ENCODE measurements at places on chromosomes 2 and 18. TPM values are rescaled to one million over a fixed set of nuclear protein-coding genes. Genes with fewer than 3 reads are reported as not detected.

Gene DHRS9
- total RNA-seq: not detected

Gene SULT1C2
- total RNA-seq: 0.85 TPM

Gene PAIP2B
- 2.9 TPM for total RNA-seq

- H3K4me1 ChIP-seq: no peaks in the 10 kb centered on the region
- peaks cover 2% of the 10 kb centered on the region for H3K27me3 ChIP-seq
- no peak for DNase-seq
- H3K4me3 ChIP-seq: no peak overlapping the region
- no peak overlapping the region for H3K27ac ChIP-seq
- no peaks in the 10 kb centered on the region for H3K36me3 ChIP-seq
Measured at GRCh38 chr2:96683972-96684820, 41.6 kb downstream of the FER1L5 start.

GRCh38 chr2:226031647-226032501 lies 632.4 kb downstream of the NYAP2 start:
- peak overlapping the region; percentile 88 for H3K4me3 ChIP-seq
- DNase-seq: no peak
- H3K36me3 ChIP-seq: no peaks in the 10 kb centered on the region
- H3K4me1 ChIP-seq: peaks cover 17% of the 10 kb centered on the region
- H3K27me3 ChIP-seq: peaks cover 1% of the 10 kb centered on the region

DNA sequence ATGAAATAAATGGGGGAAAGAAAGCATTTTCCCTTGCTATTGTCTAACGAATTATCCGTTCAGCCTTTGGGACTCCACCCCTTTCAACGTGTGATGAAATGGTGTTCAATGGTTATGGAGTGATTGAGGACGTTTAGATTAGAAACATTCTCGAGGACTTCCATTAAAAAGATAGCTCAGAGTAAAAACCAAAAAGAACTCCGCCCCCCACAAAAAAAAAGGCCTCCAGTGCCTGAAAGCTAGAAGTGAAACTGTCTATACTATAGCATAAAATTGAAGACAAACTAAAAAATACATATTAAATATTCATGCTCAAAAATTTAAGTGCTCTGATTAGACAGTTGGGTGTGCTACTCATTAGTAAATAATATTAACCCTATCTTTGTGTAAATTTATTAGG lies 3.0 kb upstream of the ZNF516 start:
- DNase-seq: no peak
- H3K27me3 ChIP-seq: peaks cover 25% of the 10 kb centered on the region
- peaks cover 24% of the 10 kb centered on the region for H3K4me1 ChIP-seq

DNA sequence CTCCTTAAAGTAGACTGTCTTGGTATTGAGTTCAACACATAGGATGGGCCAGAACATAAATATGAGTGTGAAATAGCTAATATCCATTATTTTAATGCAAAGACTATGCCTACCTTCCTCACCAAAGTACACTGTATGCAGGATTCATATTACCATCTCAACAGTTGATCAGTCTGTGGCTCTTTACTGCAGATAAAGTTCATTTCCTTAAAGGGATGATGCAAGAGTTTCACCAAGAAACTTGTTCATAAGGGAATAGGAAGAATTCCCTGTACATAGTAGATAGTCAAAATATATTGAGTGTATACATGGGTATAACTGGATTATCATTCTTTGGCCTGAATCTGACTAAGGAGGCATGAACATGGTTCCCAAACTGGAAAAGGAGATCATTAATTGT lies 35.0 kb downstream of the MARS2 start:
- no peak overlapping the region for H3K27ac ChIP-seq
- H3K36me3 ChIP-seq: no peaks in the 10 kb centered on the region
- no peak overlapping the region for H3K4me3 ChIP-seq
- DNase-seq: no peak

Gene DTNA
- total RNA-seq: 17.9 TPM

GRCh38 chr18:501406-501714 lies 859 bp upstream of the COLEC12 start:
- no peak overlapping the region for H3K27ac ChIP-seq
- peaks cover 18% of the 10 kb centered on the region for H3K36me3 ChIP-seq
- DNase-seq: no peak
- H3K4me3 ChIP-seq: peak overlapping the region; percentile 91

GRCh38 chr18:60329131-60329530 lies 43.4 kb downstream of the MC4R start:
- no peaks in the 10 kb centered on the region for H3K4me1 ChIP-seq
- H3K27ac ChIP-seq: no peak overlapping the region
- no peaks in the 10 kb centered on the region for H3K27me3 ChIP-seq
- no peak for DNase-seq
- no peak overlapping the region for H3K4me3 ChIP-seq
- H3K36me3 ChIP-seq: no peaks in the 10 kb centered on the region

GRCh38 chr18:8656232-8656631 lies 47.0 kb downstream of the RAB12 start:
- H3K36me3 ChIP-seq: no peaks in the 10 kb centered on the region
- peaks cover 2% of the 10 kb centered on the region for H3K27me3 ChIP-seq
- no peak overlapping the region for H3K4me3 ChIP-seq
- no peak overlapping the region for H3K27ac ChIP-seq

Gene UBXN4
- 101 TPM for total RNA-seq

DNA sequence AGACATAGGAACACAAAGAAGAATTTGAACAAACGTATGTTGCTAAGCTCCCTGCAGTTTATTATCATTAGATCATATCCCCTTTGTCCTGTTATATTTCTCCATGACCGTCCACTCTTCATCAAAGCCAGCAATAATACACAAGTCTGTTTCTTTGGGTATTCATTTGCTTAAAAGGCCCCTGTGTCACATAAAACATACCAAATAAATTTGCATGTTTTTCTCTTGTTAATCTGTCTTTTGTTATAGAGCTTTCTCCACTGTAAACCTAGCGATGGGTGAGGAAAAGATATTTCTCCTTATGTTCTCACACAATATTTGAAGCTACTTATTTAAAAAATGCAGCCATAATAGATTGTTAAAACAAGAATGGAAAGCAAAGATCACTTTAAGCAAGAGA lies 42.9 kb upstream of the REL start:
- H3K36me3 ChIP-seq: no peaks in the 10 kb centered on the region
- H3K4me3 ChIP-seq: no peak overlapping the region
- peaks cover 11% of the 10 kb centered on the region for H3K27me3 ChIP-seq
- DNase-seq: no peak
- H3K27ac ChIP-seq: no peak overlapping the region

Data from endothelial cell (in vitro differentiated cells).